H54 (cell line): ENCODE measurements at places on chromosomes 3 and 15.

GRCh38 chr3:192907784-192908183, 9.9 kb downstream of the MB21D2 start:
- no peak for DNase-seq

GRCh38 chr3:48684480-48685143, 1.1 kb downstream of the NCKIPSD start:
- DNase-seq = no peak

DNA sequence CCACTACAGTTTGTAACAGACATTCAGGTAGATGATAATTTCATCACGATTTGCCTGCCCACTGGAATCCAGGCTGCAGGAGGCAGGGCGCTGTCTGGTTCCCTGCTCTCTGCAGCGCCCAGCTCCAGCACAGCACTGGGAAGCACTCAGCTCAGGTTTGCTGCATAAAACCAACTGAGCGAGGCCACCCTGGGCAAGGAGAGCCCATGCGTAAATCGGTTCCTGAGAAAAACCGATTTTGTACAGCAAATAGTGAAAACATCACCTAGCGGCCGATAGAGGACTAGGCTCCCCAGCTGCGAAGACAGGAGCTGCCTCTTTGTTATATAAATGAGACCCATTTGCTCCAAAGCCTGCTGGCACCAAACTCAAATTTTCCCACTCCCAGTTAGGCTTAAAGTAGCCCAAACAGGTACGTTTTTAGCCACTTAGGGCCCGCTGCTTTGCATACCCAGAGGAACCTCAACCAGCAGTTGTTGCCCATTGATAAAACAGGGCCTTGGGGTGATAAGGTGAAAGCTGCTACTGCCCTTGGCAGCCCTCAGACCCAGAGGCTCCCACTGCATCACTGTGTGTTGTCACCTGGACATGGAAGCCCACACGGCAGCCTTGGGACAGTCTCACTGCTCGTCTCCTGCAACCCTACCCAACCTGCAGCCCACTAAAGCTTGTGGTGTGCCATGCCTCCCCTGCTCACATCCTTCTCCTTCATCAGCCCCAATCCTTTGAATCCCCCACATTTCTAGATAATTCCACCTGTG, 47.5 kb downstream of the ALDH1L1 start:
- DNase-seq = no peak

- DNase-seq = no peak
These were observed 93.4 kb downstream of the XXYLT1 start for GRCh38 chr3:195177422-195178123.

GRCh38 chr3:11602886-11603527, 40.7 kb downstream of the VGLL4 start:
- DNase-seq = no peak

DNA sequence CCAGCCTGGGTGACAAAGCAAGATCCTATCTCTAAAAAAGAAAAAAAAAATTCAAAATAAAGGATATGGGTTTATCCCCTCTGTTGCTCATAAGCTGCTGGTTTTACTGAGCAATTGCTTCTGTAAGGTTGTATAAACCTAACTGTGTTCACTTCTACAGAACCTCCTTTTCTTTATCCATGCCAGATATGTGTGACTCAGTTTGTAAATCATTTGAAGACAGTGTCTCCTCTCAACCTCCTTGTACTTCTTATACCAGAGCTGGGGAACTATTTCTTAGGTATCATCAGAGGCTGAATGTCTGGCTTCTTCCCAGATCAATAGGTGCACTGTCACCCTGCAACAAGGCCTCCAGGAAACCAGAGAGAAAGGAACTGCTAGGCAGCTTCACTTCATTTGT, 273.8 kb downstream of the CD47 start:
- no peak for DNase-seq

GRCh38 chr3:37174532-37175126, at the start of gene LRRFIP2:
Gene LRRFIP2 (minus strand): TSS chr3:37174582. CDS start chr3:37148983, 25,599 bp downstream.
- DNase-seq = no peak
